ENCODE measurements at places on chromosomes 7 and 10.
A peak's percentile ranks its signal among the peaks of the same experiment; 100 is the strongest.

DNA sequence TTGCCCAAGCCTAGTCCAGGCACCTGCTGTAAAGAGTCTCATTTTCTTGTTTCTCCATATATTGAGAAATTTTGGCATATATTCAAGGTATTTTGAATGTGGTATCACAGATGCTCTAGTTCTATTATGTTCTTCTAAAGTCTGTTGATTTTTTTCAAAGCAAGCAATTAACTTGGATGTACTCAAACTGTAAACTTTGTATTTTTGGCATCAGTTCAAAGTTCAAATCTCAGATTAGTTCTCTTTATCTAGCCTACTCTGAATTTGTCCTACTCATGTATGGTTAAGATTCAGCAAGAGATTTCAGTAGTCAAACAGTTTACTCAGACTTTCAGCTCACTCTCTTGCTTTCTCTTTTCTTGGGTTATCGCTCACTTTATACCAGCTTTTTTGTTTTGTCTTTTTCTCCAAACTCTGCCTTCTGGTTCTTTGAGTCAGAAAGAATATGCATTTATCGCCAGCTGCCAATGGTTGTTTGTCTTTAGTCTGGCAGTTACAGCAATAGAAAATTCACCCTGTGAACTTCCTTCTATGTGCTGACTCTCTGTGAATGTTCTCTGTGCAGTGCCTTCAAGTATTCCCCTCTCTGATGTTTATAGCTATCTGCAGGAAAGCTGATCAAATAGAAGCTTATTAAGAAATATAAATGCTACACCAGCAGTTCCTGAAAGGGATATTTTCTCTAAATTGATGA lies 56.0 kb downstream of the ANKRD7 start:
- DNase-seq = no peak

DNA sequence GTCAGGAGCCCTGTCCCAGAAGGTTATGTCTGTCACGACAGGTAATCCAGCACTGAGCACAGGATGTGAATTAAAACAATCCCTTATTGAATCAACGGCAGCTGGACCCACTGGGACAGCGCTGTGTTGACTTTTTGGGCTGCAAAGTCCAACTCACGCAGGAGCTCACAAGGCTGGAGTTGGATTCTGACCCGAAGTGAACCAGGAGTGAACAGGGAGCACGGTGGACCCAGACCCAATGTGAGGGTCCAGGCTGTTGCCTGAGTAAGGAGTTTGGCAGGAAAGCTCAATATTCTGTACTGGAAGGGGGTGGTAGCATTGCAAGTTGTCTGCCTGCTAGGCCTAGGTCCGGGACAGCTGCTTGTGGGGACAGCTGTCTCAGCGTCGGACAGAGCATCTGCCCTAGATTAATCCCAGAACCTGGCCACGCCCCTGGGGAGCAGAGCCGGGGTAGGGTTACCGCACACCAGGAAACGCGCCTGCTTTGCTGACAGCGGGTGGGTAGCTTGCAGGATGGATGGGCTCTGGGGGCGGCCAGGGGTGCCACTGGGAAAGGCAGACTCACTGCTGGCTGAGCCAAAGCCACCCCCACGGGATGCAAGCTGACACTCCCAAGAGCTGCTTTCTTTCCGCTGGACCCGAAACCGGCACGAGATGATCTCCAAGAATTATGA lies 24.0 kb downstream of the COL26A1 start:
- DNase-seq = no peak

GRCh38 chr7:21911341-21911875 lies 34.3 kb downstream of the CDCA7L start:
- DNase-seq = no peak

GRCh38 chr10:120177330-120177729 lies 279.7 kb upstream of the PLPP4 start:
- no peak for DNase-seq

DNA sequence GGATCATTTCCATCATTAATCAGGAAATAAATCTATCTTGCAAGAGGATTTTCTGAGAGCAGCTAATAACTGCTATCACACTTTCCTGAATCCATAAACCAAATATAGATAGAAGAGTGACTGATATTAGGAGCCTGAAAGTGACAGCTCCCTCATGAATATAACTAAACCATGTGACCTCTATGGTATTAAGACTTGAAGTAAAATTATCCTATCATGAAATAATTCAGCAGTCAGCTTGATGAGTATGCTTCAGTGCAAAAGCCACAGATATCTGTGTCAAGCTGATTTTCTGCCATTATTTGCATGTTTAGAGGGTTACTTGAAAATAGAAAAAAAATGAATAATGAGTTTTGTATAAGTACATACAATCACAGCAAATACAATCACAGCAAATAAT lies 80.1 kb upstream of the PPP1R3A start:
- no peak for DNase-seq

DNA sequence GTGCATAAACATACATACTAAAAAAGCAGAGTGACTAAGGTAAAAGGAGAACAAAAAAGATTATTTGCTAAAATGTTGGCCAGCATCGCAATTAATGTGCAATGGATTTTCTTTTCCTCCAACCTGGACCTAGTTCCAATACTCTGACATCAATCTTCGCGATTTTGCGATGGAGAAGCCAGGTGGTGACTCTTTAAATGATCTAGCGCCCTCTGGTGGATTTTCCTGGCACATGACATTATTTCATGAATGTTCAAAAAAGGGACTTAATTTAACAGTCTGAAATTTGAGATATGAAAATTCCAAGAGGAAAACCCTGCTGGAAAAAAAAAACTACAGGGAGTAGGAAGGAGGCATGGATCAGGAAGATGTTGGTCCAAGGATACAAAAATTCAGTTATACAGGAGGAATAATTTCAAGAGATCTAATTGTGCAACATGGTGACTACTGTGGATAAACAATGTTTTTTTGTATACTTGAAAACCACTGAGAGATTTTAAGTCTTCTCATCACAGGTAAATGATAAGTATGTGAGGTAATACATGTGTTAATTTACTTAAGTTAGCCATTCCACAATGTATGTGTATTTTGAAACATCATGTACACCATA lies 4.3 kb upstream of the KCNMA1 start:
- DNase-seq = peak; percentile 76
